Activated CD8-positive, alpha-beta memory T cell treated with anti-CD3 and anti-CD28 coated beads for 4 hours (primary cell): ENCODE measurements at places on chromosomes 12 and 14.

DNA sequence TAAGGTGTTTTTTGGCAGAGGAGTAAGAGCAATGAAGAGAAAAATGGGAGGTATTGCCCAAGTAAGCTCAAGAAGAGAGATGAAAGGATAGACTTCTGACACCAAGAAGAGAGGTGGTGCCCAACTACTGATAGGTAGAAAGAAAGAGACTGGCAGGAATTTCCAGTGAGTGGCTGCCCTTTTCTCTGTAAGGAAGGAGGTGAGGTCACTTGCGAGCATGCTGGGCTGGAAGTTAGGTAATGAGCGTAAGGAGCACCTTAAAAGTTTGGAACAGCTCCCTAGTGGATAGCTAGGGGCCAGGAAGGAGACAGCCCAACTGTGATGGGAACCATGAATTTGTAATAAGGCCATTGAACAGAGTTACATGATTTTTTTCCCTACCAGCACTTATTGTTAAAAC lies 127.0 kb downstream of the ANO6 start:
- no peak for DNase-seq

DNA sequence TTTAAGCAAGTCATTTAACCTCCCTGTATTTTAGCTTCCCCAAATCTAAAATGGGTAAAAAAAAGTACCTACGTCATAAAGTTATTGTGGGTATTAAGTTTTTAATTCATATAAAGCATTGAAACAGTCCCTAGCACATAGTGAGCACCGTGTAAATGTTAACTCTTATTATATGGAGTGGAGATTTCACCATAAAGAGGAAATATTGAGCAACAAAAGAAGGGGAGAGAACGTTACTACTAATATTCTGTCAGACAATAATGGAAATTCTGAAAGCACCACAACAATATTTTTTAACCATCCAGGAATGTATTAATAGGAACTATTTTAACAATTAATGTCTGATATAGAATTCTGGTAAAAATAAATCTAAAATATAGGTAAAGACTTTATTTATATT lies 7.8 kb upstream of the CD163L1 start:
- no peak for DNase-seq

DNA sequence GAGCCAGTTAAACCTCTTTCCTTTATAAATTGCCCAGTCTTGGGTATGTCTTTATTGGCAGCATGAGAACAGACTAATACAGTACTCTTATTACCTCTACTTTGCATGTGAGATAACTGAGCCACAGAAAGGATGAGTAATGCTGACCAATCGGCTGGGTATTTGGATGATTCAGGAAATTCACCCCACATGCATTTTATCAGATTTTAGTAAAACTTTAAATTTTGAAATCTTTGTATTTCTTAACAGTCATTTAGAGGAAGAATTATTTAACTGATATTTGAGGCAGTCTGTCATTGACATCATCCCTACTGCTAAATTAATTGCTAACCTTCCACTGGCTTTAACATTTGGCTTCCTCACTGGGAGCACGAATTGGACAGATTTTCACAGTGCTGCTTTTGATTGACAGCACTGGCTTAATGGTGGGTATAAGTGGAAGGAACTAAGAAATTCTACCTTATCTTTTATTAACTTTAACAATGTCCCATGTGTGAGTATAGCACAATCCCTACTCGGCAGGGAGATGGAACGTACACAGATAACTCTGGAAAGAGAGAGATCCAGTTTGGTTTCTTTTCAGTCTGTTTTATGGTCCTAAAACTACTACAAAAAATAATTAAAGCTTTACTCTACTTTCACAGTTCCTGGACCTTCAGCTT lies 261.0 kb downstream of the DACT1 start:
- DNase-seq, result no peak

- DNase-seq, result no peak
These were observed 11.4 kb downstream of the EIF2S1 start for GRCh38 chr14:67371247-67372148.

- DNase-seq, result no peak
These were observed 22.6 kb downstream of the ACADS start for GRCh38 chr12:120748242-120748641.

DNA sequence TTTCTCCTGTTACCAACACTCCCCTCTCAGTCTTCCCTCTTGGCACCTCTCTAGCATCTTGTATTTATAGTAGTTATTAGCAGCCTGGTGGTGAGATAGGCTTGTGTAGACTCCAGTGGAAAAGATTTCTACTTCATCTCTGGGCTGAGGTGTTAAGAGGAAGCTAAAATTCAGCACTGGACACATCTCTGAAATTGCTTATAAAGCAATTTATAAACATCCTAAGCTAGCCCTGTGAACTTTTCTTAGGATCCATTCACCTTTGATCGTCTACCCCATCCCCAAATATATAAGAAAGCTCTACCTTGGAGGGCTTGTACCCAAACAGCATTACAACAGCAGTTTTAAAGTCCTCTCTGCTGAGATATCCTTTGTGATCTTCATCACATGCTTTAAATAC lies 928 bp downstream of the EFCAB11 start:
- DNase-seq, result no peak

DNA sequence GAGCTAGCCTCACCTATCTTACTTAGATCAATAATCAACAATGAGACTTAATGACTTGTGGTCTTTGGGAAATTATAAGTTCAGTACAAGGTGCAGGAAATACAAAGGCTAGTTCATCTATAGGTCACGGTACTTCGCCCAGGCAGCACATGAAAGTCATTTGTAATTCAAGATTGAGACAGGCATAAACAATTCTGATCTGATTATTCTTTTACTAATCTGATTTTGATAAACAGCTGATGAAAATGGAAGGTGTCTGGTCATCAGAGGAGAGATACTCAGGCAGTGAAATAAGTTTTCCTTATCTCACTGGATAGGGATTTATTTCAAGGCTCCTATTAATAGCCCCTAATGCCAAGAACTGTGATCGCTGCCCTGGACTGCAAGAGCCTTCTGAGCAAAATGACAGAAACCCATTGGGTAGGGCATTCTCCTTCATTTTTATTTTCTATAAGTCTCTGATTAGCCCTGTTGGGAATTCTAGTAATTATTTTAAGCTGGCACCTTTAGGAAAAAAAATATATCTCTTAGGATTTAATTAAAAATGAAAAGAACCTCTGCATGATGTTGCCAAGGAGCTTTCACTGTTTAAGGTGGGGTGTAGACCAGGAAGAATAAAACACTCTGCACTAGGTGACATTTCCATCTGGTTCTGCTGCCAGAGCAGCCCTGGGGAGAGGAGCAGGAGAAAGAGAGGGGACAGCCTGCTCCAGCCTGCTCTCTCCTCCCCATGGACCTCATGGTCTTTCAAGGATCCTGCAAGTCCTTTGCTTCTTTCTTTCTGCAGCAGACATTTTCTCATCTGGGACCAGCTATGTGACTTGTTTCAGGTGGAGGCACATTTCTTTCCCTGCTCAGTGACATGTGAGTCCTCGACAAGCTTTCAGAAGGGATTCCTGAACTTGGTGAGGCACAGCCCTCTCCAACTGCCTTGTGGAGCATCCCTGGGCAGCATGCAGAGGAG lies 44.8 kb downstream of the SSPN start:
- no peak for DNase-seq

- DNase-seq, result no peak
These were observed 255.0 kb downstream of the PAWR start for GRCh38 chr12:79435742-79436141.

DNA sequence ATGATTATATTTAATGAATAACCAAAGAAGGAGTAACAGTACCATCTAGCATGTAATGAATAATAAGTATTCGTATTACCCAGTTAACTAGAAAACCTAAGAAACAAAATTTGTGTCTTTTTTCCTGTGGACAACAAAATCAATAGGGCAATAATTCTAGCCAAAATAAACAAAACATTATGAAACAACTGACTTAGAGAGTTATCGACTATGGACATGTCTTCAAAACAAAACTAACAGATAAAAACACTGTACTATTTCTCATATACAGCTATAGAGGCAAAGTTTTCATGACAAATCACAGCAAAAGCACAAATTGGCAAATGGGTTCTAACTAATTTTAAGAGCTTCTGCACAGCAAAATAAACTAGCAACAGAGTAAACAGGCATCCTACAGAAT lies 224.1 kb downstream of the ALX1 start:
- DNase-seq, result no peak

GRCh38 chr12:38588624-38589305 lies 272.2 kb downstream of the ALG10B start:
- DNase-seq, result no peak

DNA sequence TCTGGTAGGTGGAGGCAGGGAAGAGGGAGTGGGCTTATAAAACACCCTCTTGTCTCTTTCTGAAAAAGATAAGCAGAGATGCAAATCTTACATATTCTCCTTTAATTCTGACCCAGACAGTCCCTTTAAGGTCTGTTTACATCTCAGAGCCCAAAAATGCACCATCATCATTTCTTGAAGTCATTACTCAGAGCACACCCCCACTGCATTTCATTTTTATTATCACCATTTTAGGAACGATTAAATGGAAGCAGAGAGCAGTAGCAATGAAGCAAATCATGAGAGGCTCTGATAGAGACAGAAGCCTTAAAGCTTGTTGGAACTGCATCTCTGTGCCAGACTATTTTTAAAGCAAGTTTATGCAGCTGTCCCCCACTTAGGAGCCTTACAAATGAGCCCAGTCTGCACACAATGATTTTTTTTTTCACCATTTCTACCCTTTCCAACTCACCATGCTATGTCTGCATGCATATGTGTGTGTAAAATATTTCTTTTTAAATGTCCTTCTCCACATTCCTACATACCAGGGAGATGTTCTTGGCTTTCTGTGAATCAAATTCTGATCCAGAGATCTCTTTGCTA lies 311.0 kb downstream of the GRIN2B start:
- DNase-seq, result no peak

DNA sequence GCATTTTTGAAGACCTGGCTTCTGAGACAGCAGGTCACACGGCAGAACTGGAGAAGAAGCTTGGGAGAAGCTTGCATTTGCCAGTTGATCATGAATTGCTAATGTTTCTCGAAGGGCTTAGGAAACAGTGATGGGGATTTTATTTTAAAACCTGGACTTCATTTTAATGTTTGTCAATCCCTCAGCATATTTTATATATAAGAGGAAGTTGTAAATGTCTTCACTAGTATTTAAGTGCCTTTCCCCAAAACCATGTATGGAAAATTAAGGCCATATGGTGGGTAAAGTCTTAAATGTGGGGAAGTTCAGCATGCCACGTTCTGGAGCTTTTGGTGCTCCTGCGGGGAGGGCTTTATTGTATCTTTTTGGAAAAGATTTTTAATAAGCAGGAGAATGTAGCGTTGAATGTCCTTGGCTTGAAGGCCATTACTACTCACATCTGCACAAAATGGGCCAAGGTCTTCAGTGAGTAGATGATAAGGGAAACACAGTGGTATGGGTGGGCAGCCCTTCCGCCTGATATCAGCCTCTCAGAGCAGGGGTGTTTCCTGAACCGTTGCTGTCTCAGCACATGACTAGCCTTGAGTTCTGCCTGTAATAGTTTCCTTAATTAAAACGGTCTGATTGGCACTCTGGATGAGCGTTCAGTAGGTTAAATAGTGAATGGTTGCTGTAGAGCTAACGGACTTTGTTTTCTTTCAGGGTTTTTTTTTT lies 511.4 kb downstream of the PCNX1 start:
- DNase-seq, result no peak

GRCh38 chr12:121921066-121921465 lies 2.7 kb downstream of the CFAP251 start:
- DNase-seq, result no peak

DNA sequence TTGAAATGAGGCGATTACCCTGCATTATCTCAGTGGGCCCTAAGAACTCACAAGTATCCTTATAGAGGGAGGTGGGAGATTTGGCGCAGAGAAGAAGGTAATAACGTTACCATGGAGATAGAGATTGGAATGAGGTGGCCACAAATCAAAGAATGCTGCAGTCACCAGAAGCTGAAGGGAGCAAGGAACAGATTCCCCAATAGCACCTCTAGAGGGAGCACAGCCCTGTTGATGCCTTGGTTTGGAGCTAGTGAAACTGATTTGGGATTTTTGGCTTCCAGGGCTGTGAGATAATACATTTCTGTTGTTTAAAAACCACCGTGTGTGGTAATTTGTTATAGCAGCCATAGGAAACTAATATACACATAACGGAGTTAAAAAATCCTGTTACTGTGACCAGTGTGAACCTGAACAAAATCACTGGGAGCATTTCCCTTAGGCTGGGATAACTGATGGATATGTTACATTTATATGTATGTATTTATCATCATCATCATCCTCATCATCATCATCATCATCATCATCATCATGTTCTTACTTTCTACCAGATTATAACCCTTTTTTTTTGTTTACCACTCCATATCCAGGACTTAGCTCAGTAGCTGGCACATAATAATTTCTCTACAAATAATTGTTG lies 100.3 kb downstream of the LIN7A start:
- no peak for DNase-seq

- DNase-seq, result no peak
These were observed 26.5 kb upstream of the JDP2 start for GRCh38 chr14:75401361-75401760.

- DNase-seq, result no peak
These were observed 469.0 kb upstream of the FOXG1 start for GRCh38 chr14:28297559-28297958.

- DNase-seq, result no peak
These were observed 50.8 kb upstream of the SAV1 start for GRCh38 chr14:50718949-50719348.

DNA sequence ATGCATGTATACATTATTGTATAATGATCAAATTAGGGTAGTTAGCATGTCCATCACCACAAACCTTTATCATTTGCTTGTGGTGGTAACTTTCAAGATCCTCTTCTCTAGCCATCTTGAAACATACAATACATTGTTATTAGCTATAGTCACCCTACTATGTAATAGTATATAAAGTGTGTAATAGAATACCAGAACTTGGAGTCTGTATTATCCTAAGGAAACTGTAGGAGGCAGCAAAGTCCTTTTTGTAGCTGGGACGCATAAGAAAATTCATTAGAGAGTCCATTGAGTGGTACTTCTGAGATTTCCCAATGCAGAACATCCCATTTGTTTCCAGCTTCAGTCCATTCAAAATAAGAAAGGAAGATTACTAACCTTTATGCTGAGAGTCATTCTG lies 325.9 kb upstream of the LRFN5 start:
- DNase-seq, result no peak

- DNase-seq, result no peak
These were observed 43.1 kb upstream of the OTOGL start for GRCh38 chr12:80056232-80056631.

GRCh38 chr14:52048116-52048515 lies 20.7 kb downstream of the NID2 start:
- DNase-seq, result no peak

DNA sequence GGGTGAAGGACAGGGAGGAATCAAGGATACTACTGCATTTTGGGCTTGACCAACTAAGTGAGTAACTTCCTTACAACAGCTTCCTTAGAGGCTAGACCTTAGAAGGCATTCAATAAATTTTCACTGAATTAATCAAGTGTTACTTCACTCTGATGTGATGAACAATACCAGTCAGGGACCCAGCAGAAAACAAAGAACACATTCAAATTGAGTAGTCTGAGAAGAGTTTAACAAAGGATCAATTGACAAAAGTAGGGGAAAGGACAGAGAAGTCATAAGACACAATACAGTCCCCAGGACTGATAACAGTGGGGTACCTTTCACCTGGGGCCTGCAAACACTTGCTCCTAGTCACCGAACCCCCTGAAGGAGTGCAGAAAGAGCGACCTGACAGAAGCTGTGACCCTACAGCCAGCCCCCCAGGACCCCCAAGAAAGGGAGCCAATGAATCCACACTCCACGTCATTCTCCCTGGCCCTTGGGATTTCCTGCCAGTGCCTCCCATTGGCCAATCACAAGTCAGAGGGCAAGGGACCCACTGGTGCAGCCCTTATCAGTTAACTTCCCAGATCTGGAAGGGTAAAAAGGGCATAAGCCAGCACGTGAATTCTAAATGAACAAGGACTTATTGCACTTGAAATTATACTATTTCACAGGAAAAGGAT lies 6.9 kb downstream of the ANAPC5 start:
- no peak for DNase-seq
